Osteoblast (primary cell): ENCODE measurements at places on chromosomes 5 and 9. TPM values are rescaled to one million over a fixed set of nuclear protein-coding genes. Genes with fewer than 3 reads are reported as not detected.

The IL31RA gene
- total RNA-seq, result 0.36 TPM in 1 of 2 replicates, not detected in the other

The PCDHGC4 gene
- 2.9 and 3.8 TPM in 2 replicates for total RNA-seq

The SLC46A2 gene
- total RNA-seq, result under 0.01 TPM in 1 of 2 replicates, not detected in the other

The MAST4 gene
- total RNA-seq, result 12.1 and 12.7 TPM in 2 replicates

The GDF9 gene
- 0.29 and 0.36 TPM in 2 replicates for total RNA-seq

The PCA3 gene
- under 0.01 and 0.36 TPM in 2 replicates for total RNA-seq

The SPINK6 gene
- total RNA-seq, result not detected in 2 replicates

- DNase-seq, result no peak
Observed at GRCh38 chr5:32143617-32144377, 30.3 kb downstream of the GOLPH3 start.

DNA sequence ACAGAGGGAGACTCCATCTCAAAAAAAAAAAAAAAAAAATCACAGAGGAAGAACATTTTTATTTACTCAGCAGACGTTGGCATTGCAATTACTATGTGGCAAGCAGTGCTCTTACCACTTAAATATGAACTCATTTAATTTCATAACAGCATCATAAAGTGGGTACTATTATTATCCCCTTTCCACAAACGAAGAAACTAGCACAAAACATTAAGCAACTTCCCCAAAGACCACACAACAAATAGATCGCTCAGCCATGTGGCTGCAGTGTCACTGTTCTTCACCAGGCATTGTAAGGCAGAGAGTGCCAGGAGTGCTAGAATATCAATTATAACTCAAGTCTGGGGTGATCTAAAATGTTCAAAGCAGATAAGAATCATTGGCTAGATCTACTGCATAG is 69.8 kb upstream of the PLPP6 start:
- DNase-seq, result no peak

GRCh38 chr5:9429691-9430215 is 116.1 kb downstream of the SEMA5A start:
- no peak for DNase-seq

DNA sequence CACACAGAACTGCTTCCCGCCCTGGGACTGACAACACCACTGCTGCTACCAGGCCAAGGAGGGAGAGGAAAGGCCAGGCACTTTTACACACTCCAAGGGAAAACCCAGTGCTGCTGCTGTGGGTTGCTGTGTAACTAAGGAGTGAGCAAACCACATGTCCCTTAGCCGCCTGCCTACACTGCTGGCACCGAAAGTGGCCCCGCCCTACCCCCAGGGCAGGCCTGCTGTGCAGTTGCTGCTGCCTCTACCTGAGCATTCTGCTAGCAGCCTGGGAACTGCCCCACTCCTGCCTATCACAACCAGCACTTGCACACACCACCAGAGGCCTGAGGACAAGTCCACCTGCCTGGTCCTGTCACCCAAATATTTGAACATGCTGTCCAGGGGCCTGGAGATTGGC is 740.9 kb downstream of the DTWD2 start:
- peak; percentile 31 for DNase-seq

GRCh38 chr5:155872629-155873220 is 454.2 kb upstream of the SGCD start:
- no peak for DNase-seq

GRCh38 chr5:60036192-60036938 is 142.8 kb upstream of the PDE4D start:
- no peak for DNase-seq

GRCh38 chr5:133818869-133819600 is 149.4 kb downstream of the C5orf15 start:
- no peak for DNase-seq

- no peak for DNase-seq
Observed at GRCh38 chr5:174550026-174550425, 174.4 kb upstream of the MSX2 start.

DNA sequence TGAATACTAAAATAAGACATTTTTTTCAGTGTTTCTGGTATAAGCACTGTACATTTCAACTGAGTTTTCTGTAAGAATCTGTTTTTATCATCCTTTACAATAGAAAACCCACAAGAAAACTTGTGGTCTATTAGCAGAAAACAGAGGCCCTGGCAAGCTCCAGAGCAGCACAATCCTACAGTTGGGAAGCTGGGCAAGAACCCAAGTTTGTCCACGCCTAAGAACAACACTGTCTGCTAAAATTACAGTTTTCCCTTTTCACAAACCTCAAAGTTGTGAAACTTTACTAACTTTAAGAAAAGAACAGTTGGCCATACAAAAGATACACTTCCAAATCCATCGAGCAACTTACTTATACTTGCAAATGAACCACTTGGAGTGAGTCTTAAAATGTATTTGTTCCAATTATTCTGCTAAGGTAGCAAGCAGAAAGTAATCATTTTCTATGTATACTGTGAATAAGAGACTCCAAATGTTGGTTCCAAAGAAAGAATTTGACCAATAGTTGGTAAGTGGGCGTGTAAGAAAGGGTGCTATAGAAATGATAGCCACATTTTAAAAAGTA is 982.0 kb upstream of the ARRDC3 start:
- no peak for DNase-seq
